Left ventricle myocardium inferior (tissue), 1 donor: ENCODE measurements at places on chromosomes 11 and 22. TPM values are rescaled to one million over a fixed set of nuclear protein-coding genes. Genes with fewer than 3 reads are reported as not detected.

GRCh38 chr11:13220148-13220547 lies 57.4 kb upstream of the BMAL1 start:
- DNase-seq: no peak
- H3K4me3 ChIP-seq: no peak overlapping the region
- no peak overlapping the region for H3K27ac ChIP-seq
- H3K36me3 ChIP-seq: no peaks in the 10 kb centered on the region

DNA sequence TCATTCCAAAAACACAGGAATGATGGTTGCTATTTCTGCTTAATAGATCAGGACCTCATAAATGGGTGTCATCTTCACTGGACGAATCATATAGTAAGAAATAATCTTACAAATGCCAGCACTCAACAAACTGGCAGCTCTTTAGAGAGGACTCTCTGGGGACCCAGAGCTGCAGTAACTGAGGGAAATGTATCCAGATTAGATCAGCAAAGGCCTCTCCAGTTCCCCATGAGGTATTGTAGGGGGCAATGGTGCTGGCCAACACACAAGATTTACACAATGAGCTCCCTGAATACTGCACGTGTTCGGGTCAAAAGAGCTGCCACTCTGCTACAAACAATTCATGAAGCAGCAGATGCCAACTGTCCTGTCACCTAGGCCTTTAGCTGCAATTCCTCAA lies 110.2 kb downstream of the RBFOX2 start:
- H3K27ac ChIP-seq: peak overlapping the region; percentile 87
- no peak for DNase-seq
- H3K36me3 ChIP-seq: no peaks in the 10 kb centered on the region

Gene OR56A1
- not detected for total RNA-seq

Gene UBQLNL
- not detected for total RNA-seq

- no peaks in the 10 kb centered on the region for H3K36me3 ChIP-seq
- H3K4me1 ChIP-seq: peaks cover 25% of the 10 kb centered on the region
- peak; percentile 37 for DNase-seq
- H3K27me3 ChIP-seq: no peaks in the 10 kb centered on the region
- H3K4me3 ChIP-seq: no peak overlapping the region
Measured at GRCh38 chr11:63510360-63511047, 4.6 kb downstream of the LGALS12 start.

Gene GDPD4
- not detected for total RNA-seq

DNA sequence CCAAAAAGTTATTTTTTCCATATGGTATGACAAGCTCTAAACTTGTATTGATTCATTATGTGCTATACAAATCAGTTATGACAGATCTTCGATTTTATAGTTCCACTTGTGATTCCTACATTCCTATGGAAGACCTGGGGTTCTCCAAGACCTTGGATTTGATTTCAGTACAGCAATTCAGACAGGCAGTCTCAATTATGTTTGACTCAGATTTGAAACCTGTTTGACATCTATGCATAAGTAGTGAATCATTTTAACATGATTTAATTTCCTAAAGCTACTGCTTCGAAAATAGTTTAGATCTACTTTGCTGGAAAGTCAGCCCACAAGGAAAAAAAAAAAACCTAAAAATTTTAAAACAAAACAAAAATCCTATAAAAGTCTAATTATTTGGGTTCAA lies 820.4 kb downstream of the LUZP2 start:
- DNase-seq: no peak
- H3K4me1 ChIP-seq: no peaks in the 10 kb centered on the region
- no peak overlapping the region for H3K27ac ChIP-seq
- H3K4me3 ChIP-seq: no peak overlapping the region
- H3K27me3 ChIP-seq: no peaks in the 10 kb centered on the region
- H3K36me3 ChIP-seq: no peaks in the 10 kb centered on the region

GRCh38 chr11:68133761-68134160 lies 12.6 kb upstream of the CHKA start:
- DNase-seq: no peak
- H3K27me3 ChIP-seq: no peaks in the 10 kb centered on the region
- H3K4me3 ChIP-seq: no peak overlapping the region
- H3K36me3 ChIP-seq: no peaks in the 10 kb centered on the region
- H3K4me1 ChIP-seq: peaks cover 5% of the 10 kb centered on the region

DNA sequence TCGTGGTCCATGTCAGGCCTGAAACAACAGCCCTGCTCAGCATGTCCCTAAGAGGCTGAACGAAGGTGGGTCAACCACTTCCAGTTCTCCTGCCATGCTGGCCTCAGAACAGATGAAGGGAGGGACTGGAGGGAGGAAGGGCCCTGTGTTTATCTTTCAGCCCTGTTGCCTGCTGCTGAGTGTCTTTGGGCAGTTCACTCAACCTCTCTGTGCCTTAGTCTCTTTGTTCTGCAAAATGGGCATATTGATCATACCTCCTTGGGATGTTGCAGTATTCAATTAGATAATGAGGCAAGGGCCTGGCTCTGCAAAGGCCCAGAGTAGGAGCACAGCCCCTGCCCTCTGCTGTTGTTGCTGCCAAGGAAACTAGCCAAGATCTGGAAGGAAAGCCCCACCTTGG lies 207.5 kb downstream of the MN1 start:
- H3K4me3 ChIP-seq: no peak overlapping the region
- H3K27me3 ChIP-seq: peaks cover 9% of the 10 kb centered on the region
- no peak overlapping the region for H3K27ac ChIP-seq
- H3K4me1 ChIP-seq: no peaks in the 10 kb centered on the region

GRCh38 chr11:17588166-17588565 lies 41.1 kb downstream of the OTOG start:
- H3K4me3 ChIP-seq: no peak overlapping the region
- no peaks in the 10 kb centered on the region for H3K36me3 ChIP-seq
- no peak for DNase-seq
- no peaks in the 10 kb centered on the region for H3K4me1 ChIP-seq
- no peak overlapping the region for H3K27ac ChIP-seq

DNA sequence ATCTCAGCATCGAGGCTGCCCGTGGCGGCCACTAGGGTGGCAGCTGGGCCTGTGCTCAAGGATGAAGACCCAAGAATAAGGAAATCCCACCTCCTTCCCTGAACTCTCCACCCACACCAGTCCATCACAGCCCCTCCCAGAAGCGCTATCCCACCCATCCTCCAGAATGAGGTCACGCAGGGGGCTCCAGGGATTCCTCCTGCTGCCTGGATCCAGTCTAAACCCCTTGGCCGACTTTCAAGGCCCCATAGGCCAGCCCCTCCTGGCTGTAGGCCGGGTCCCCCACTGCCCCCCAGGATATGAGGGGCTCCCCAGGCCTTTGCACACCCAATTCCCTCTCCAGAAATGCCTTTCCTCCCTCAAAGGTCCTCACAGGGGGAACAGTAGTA lies 19.0 kb upstream of the SCGB1A1 start:
- peak; percentile 33 for DNase-seq
- H3K27ac ChIP-seq: peak overlapping the region; percentile 74
- peaks cover 73% of the 10 kb centered on the region for H3K4me1 ChIP-seq

DNA sequence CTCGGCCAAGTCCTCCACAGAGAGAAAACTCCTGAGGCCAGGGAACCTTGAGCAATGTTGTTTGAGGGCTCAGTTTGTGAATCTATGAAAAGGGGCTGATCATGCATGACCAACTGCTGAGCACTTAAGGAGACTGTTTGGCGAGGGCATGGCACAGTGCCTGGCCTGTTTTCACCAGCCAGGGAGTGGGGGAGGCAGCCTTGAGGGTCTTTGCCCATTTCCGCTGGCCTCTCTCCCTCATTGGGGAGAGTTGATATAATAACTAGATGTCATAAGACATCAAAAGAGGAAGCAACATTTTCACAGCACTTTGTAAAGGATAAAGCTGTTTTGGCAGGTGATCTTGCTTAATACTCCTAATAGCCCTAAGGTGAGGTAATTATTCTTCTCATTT lies 110.6 kb downstream of the TP53I11 start:
- no peak for DNase-seq
- H3K4me3 ChIP-seq: no peak overlapping the region
- no peak overlapping the region for H3K27ac ChIP-seq
- H3K4me1 ChIP-seq: peaks cover 26% of the 10 kb centered on the region
- no peaks in the 10 kb centered on the region for H3K27me3 ChIP-seq

Gene EXPH5
- total RNA-seq: 0.88 TPM

GRCh38 chr11:67420147-67420645 lies 4.7 kb downstream of the CARNS1 start:
- peak overlapping the region; percentile 69 for H3K4me3 ChIP-seq
- H3K27ac ChIP-seq: peak overlapping the region; percentile 92
- peaks cover 6% of the 10 kb centered on the region for H3K27me3 ChIP-seq
- peaks cover 57% of the 10 kb centered on the region for H3K4me1 ChIP-seq
- no peaks in the 10 kb centered on the region for H3K36me3 ChIP-seq
- no peak for DNase-seq

- H3K27me3 ChIP-seq: no peaks in the 10 kb centered on the region
- H3K27ac ChIP-seq: no peak overlapping the region
- no peaks in the 10 kb centered on the region for H3K4me1 ChIP-seq
- H3K4me3 ChIP-seq: no peak overlapping the region
- DNase-seq: peak; percentile 6
Measured at GRCh38 chr11:69427906-69428880, 53.3 kb upstream of the LINC01488 start.

Gene ARHGAP20
- total RNA-seq: 0.16 TPM

DNA sequence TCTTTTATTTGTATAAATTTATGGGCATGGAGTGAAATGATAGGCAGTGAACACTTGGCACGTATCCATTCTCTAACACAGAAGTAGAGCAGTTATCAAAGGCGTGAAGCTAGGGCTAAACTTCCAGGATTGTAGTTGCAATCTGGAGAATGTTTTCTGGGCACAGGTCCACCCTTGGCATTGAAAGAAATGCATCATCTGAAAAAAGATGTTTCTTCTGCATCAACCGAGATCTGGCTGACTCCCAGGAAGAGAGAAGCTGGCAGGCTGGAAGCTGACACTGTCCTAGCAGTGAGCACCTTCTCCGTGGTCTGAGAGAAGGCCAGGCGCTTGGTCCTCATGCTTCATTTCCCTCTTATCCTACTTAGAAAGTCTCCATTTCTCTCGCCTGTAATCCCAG lies 600.0 kb downstream of the BRD1 start:
- H3K4me3 ChIP-seq: no peak overlapping the region
- no peaks in the 10 kb centered on the region for H3K36me3 ChIP-seq
- H3K27me3 ChIP-seq: peaks cover 21% of the 10 kb centered on the region
- H3K27ac ChIP-seq: no peak overlapping the region
- no peak for DNase-seq

Gene TTC36
- 1.1 TPM for total RNA-seq

Gene NRXN2
- 0.71 TPM for total RNA-seq

DNA sequence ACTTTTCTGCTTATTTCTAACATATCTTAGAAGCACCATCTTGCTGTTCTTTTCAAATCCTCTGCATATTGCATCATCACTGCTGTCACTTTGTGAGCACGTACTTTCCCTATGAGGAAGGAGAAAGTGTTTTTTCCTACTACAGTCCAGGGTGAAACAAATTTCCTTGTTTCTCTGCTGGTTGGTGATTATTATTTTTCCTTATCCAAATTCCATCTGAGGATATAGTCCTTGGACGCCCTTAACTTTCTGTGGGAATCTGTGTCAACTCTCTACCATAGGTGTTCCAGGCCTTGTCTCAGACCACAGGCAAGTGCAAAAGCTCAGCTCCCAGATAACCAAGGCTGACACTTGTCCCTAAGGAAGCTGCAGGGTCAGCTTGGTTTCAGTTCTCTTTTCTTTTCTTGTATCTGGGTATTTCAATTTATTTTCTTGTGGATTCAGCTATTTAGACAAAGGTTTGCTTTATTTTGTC lies 29.4 kb upstream of the LYVE1 start:
- no peak overlapping the region for H3K4me3 ChIP-seq
- H3K27ac ChIP-seq: peak overlapping the region; percentile 14
- DNase-seq: no peak
- no peaks in the 10 kb centered on the region for H3K36me3 ChIP-seq
- H3K4me1 ChIP-seq: peaks cover 4% of the 10 kb centered on the region

DNA sequence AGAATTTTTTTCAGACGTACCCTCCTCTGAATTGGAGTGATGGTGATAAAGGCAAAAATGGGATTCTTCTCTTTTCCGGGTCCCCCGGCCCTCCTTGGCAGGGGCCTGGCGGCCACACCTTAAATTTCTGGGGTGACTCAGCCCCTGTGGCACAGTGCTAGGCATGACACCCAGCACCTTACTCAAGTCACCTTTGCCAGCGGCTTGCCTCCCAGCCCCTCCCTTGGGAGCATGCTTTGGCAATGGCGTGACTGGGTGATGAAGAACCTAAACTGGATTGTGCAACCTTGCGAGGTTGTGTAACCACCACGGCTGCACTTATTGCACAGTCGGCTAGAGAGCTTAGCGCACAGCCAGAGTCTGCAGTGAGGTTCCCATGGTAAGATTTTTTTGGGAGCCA lies 16.2 kb upstream of the LDLRAD3 start:
- H3K27ac ChIP-seq: no peak overlapping the region
- peaks cover 28% of the 10 kb centered on the region for H3K27me3 ChIP-seq
- no peak overlapping the region for H3K4me3 ChIP-seq
- H3K36me3 ChIP-seq: no peaks in the 10 kb centered on the region

DNA sequence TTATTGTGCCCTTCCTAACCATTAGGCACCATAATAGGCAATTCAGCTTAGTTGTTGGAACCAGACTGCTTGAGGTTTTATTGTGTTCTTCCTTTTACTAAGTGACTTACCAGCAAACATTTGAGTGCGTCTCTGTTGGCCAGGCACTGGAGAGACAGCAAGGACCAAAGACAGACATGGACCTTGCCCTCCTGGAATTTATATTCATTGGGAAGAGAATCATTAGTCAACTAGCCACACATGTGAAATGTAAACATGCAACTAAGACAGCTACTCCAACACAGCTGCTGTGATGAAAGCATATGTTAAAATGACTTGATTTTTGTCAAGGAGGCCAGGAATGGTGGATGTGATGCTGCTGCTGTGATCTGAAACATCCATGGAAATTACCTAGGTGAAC lies 106.4 kb downstream of the TRAF6 start:
- H3K27ac ChIP-seq: no peak overlapping the region
- H3K36me3 ChIP-seq: no peaks in the 10 kb centered on the region
- H3K4me3 ChIP-seq: no peak overlapping the region
- DNase-seq: no peak
- no peaks in the 10 kb centered on the region for H3K27me3 ChIP-seq

- H3K27ac ChIP-seq: no peak overlapping the region
- H3K4me3 ChIP-seq: no peak overlapping the region
- no peaks in the 10 kb centered on the region for H3K27me3 ChIP-seq
- H3K4me1 ChIP-seq: no peaks in the 10 kb centered on the region
- no peaks in the 10 kb centered on the region for H3K36me3 ChIP-seq
Measured at GRCh38 chr11:30735946-30736345, 149.8 kb upstream of the MPPED2 start.

Gene C11orf42
- total RNA-seq: not detected

Gene LRRC4C
- total RNA-seq: 0.41 TPM

Gene CASTOR1
- total RNA-seq: 6.5 TPM

GRCh38 chr11:36738292-36738861 lies 140.3 kb upstream of the RAG2 start:
- DNase-seq: no peak
- H3K36me3 ChIP-seq: no peaks in the 10 kb centered on the region
- no peak overlapping the region for H3K4me3 ChIP-seq
- H3K27ac ChIP-seq: no peak overlapping the region
- H3K27me3 ChIP-seq: peaks cover 29% of the 10 kb centered on the region
